ENCODE measurements at places on chromosomes 13 and 19.

- DNase-seq = peak; percentile 62
These were observed 40.3 kb downstream of the ANKRD10 start for GRCh38 chr13:110874508-110874960.

DNA sequence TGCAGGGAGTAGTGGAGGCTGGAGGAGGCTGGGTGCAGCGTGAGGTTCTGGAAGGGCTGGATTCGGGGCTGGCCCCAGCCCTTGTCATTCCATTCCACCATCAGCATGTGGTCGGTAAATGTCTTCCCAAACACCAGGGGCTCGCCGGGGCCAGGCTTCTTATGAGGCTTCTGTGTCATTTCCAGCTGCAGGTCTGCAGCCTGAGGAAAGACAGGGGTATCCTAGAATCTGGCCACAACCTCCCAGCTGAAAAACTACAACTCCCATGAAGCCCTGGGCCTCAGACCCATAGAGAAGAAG is 4.4 kb downstream of the BCAT2 start:
- DNase-seq = no peak

GRCh38 chr19:48659768-48660167 is 13.0 kb downstream of the NTN5 start:
- no peak for DNase-seq

DNA sequence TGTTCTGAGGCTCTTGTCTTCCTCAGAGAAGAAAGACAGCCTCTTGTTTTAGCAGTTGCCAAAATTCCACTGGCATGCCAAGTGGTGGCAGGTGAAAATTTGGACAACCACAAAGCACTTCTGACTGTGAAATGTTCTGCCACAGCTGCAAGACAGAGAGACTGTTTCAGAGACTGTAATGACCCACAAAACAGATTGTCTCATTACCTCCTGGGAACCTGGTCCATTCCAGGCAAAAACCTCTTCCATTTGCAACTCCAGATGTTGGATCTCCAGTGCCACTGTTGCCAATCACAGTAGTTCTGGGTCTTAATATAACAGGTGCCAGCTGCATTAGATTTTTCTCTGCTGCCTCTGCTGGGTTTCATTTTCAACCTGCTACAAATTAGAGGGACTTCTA is 911.5 kb downstream of the UQCRFS1 start:
- DNase-seq = no peak

GRCh38 chr19:46913198-46913851 is 52.5 kb downstream of the ARHGAP35 start:
- DNase-seq = no peak

DNA sequence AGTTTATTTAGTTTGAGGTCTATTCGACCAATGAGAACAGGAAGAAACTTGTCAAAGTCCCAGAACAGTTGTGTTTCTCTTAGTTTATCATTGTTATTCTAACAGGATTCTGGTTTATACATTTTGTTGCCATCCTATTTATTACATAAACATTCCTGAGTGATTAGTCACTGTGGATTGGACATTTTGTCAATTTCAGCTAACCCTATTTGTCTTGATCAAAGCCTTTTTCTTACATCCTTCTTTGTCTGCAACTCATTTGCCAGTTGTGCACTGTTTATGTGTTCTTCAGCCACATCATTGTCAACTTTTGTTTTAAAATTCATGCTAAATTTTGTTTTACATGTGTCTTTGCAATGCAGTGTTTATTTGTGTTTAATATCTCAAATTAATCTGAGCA is 886.0 kb upstream of the SLC10A2 start:
- no peak for DNase-seq

GRCh38 chr13:27125357-27126282 is 46.0 kb downstream of the USP12 start:
- no peak for DNase-seq

DNA sequence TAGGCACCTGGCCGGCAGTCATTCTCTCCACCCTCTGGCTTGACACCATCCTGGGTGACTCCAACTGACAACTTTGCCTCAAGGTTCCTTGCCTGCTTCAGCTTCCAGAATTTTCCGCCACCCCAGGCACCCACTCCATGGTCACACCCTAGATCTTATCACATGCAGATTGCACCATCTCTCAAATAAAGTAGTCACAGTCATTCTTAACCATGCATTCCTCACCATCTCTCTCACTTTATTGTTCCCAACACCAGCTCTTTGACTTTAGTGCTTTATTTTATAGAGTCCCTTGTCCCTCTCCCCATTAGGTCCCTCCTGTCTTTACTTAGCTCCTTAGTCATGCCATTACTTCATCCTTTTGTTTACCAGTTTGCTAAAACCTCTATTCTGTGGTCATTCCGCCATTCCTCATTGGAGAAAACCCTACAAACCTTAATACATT is 351.7 kb downstream of the SPRY2 start:
- no peak for DNase-seq

DNA sequence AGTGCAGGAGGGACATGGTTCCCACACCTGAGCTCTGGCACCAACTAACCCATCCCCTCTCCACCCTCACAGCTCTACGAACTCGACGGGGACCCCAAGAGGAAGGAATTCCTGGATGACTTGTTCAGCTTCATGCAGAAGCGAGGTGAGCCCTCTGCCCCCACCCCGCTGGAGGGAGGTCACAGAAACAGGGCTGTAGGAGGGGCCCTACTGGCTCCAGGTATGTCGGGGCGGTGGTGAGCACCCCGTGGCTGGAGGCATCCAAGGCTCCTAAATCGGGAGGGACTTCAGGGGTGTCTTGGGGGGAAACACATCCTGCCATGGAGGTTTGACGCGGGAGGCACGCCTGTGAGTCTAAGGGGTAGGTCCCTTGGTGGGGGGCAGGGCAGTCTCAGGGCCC is 24.1 kb upstream of the WDR18 start:
- no peak for DNase-seq

DNA sequence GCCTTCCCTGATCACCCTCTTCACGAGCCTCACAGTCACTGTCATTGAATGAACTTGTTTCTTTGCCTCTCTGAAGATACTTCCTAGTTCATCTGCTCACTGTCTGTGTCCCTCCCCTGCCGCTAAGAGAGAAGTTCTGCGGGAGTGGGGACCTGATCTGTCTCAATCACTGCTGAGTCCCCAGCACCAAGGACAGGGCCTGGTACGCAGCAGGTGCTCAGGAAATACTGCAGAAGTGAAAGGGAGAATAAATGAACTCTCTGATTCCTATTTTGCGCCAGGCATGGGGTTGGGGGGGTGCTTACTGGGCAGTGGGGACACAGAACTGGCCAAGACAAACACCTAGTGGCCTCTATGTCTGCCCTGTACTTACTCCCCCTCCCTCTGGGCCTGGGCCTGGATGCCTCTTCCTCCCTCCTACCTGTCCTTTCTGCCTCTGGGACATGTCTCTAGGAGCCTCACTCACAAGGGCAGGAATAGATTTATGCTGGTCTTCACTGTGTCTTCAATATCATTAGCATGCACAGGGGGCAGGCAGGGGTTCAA is 17.5 kb downstream of the FCGBP start:
- DNase-seq = no peak

DNA sequence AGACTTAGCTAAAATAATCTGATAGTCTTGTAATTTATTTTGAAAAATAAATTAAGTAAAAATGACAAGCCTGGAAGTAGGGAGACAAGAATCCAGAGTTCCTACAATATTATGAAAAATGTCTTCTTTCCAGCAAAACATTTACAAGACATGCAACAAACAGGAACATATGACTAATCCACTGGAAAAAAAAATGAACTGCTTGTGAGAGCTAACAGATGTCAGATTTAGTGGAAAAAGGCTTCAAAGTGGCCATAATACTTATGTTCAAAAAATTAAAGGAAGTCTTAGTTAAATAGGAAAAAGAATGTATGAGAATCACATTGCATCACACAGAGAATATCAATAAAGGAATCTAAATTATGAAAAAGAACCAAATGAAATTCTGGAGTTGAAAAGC is 2082.0 kb upstream of the PCDH20 start:
- DNase-seq = peak; percentile 88

- DNase-seq = no peak
These were observed 8.8 kb downstream of the METTL21C start for GRCh38 chr13:102686024-102686423.

DNA sequence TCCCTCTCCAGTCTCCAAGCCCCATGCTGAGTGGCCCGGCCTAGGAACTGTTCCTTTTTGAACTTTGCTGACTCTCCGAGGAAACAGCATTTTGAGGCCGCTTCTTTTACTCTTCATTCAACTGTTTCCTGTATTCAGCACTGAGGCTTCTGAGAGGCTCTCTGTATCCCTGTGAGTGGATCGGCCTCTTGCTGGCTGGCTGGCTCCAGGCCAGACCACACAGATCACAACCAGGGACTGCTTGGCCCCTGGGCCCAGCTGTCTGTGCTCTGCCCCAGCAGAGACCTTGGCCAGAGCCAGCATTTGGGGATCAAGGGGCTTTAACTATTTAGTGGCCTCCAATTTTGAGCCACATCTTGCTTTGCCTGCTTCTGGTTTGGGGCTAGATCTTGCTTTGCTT is 75.6 kb upstream of the KL start:
- peak; percentile 45 for DNase-seq

DNA sequence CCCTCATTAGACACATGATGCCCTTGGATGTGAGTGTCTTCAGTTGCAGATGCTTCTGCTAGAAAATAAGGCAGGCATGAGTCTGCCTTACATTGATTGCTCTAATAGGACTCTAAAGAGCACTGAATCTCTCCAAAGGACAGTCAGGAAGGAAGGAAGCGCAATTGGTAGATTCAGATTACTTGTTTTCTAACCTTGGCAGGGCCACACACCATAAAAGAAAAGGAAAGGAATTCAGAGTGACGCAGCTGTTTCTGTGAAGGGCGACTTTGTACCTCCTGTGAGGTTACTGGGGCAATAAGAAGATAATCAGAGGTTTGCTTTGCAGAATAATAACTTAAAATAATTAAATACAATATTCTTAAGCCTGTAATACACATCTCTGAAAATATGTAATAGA is 48.0 kb downstream of the FRY start:
- DNase-seq = no peak

- peak; percentile 88 for DNase-seq
These were observed 314.1 kb downstream of the FOXO1 start for GRCh38 chr13:40352380-40352778.

Data from fibroblast of lung (primary cell).